Mesenteric fat pad (tissue), 1 donor: ENCODE measurements at places on chromosomes 11 and 22.

GRCh38 chr11:64076758-64077157, 41.0 kb downstream of the FLRT1 start:
- DNase-seq = no peak

DNA sequence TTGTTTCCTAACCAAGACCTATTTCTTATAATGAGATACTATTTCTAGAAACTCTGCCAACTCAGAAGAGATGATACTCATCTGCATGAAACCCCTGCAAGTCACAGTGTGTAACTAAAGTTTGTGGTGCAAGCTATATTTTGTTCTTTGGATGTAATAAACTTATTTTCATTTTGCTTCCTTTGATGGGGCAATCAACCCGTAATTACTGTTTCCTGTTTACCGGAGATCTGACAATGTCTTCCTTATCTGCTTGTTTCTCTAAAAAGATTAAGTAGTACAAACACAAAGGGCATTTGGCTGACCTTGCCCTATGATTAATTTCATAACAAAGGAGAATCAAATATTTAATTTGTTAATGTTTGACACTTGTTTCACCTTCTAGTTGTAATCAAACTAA, 846.6 kb upstream of the ANO3 start:
- no peak for DNase-seq

- no peak for DNase-seq
Measured at GRCh38 chr11:69650832-69651344, 9.9 kb downstream of the CCND1 start.

DNA sequence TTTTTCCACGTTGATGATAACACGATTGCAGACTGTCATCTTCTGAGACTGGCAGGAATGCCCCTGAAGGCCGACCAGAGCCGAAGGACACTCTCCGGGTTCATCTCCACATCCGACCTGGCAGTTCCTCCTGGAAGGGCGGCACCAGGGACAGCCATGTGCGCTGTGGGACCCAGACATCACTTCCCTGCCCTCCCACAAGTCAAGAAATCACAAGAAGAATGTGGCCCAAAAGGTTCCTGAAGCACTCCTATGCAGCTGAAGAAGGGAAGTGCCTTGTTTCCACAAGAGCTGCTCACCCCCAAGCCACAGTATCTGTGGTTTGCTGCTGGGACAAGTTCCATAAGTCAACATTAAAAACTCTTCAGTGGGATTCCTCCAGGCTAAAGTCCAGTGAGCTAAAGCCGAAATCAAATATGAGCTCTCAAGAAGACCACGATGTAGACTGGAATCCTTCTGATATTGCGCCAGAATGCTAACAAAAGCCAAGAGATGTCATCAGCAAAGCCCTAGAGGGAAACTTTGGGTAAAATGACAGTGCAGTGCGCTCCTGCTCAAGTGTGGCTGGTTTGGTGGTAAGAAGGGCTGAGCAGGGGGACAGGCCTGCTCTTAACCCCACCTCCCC, 21.2 kb downstream of the PACSIN2 start:
- DNase-seq = no peak

GRCh38 chr11:28296426-28296825, 188.2 kb downstream of the METTL15 start:
- no peak for DNase-seq

DNA sequence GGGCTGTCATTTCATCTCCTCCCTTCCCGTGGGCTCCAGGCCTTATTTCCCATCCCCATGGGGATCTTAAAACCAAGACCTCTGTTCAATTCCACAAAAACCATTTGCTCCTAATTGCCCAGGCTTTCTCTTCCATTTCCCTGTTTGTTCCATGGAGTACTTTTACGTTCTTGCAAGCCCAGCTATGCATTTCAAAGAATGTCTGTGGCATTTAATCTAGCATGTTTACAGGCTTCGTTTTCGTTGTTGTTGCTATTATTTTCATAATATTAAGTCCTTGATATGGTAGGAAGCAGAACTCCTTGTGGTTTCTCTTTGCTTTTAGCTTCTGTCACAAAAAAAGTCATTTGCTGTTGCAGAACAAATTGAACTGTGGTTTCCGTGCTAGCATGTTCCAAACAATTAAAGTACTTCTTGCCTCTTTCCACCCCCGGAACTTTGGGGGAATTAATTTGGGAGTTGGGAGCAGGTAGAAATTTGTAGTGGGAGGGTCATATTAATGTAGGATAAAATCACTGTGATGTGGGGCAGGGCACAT, 68.1 kb upstream of the SLC22A12 start:
- no peak for DNase-seq

DNA sequence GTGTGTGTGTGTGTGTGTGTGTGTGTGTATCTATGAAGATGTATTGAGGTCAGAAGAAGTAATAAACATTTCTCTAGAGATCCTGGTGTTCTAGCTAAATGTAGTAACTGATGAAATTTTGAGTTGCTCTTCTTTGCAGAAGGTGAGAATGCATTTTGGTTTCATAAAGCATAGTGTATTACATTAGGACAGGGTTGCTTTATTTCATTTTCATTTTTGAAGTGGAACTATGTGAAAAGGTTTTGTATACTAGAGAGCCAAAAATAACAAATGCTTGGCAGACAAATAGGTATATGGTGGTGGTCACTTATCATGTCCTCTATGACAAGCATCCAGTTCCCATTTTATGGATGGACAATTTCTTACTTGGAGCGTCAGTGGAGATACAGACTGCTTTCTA, 99.0 kb downstream of the CASP12 start:
- no peak for DNase-seq

GRCh38 chr11:134742224-134742612, 330.2 kb upstream of the B3GAT1 start:
- DNase-seq = no peak

GRCh38 chr11:36394056-36394455, 98.0 kb downstream of the PRR5L start:
- no peak for DNase-seq

DNA sequence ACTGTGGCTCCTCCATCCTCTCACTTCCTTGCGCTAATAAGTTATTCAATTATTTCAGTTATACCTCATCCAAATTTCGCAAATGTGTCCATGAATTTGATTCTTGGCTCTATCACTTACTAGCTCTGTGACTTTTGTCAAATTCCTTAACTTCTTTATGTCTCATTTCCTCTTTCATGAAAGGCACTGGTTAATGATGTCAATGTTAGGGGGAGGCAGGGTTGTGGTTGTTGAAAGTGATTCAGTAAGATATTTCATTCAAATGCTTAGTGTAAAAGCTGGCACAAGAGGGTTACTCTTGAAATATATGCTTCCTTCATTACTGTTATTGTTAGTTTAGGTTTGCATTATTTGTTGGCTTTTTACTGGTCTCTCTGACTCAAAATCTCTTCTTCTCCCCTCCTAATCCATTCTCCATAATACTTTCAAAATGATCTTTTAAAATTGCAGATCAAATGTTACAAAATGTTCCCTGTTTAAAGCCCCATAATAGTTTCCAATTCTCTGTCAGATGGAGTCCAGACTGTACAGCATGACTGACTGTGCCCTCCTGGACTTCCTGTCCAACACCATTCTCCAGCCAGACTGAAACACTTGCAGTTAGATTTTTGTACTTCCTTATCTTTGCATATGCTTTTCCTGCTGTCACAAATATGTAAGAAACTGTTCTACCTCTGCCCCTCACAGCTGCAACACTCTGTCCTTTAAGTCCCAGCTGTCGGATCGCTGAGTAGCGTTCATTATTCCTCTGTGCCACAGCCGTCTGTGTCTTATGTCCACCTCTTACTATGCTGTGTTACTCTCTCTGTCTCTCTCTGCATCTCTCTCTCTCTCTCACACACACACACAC, 510.6 kb upstream of the RAG2 start:
- DNase-seq = no peak

- no peak for DNase-seq
Measured at GRCh38 chr11:132357811-132358572, 987.6 kb downstream of the NTM start.

- DNase-seq = no peak
Measured at GRCh38 chr11:3225826-3226750, 6.1 kb downstream of the MRGPRE start.

GRCh38 chr11:35610631-35611030, 7.6 kb upstream of the FJX1 start:
- no peak for DNase-seq

GRCh38 chr22:28950617-28951411, 67.4 kb downstream of the ZNRF3 start:
- no peak for DNase-seq
